ENCODE measurements at places on chromosomes 13 and 19.

DNA sequence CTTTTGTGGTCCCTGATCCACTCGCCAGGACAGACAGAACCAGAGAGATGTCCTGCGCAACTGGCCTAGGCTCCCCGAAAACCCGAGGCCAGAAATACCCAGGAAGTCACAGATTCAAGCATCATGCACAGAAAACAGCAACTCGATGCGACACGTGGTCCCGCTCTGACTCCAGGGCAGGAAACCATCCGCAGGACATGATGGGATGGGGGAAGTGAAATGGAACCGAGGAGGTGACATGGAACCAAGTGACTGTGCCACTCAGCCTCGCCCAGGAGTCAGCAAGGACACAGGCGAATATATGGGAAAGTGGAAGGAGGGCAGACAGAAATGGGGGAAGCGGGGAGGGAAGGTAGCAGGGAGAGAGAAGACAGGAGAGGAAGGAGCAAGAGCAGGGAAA is 1.1 kb downstream of the ZSCAN18 start:
- DNase-seq = no peak

GRCh38 chr19:1624458-1624857 is 19.2 kb upstream of the UQCR11 start:
- peak; percentile 67 for DNase-seq

- DNase-seq = no peak
Measured at GRCh38 chr13:23473221-23473620, 39.7 kb upstream of the SACS start.

DNA sequence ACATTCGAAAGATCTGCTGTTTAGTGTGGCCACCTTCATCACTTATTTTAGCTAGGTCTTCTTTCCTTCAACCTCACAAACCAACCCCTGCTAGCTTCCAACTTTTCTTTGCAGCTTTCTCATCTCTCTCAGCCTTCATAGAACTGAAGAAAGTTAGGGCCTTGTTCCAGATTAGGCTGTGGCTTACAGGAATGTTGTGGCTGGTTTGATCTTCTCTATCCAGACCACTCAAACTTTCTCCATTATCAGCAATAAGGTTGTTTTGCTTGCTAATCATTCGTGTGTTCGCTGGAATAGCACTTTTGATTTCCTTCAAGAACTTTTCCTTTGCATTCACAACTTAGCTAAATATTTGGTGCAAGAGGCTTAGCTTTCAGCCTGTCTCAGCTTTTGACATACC is 44.7 kb downstream of the CARS2 start:
- no peak for DNase-seq

GRCh38 chr19:55115446-55116065 is 1.9 kb downstream of the PPP1R12C start:
- no peak for DNase-seq

GRCh38 chr19:12793290-12794195 is 2.3 kb downstream of the JUNB start:
- peak; percentile 98 for DNase-seq

Measured in stimulated activated effector memory CD8-positive, alpha-beta T cell treated with anti-CD3 and anti-CD28 coated beads, Interleukin-12 subunit alpha, Interleukin-12 subunit beta, amount 100 ng/mL, for 72 hours (primary cell).